ENCODE measurements at places on chromosomes 6 and 20. TPM values are rescaled to one million over a fixed set of nuclear protein-coding genes. Genes with fewer than 3 reads are reported as not detected.

GRCh38 chr6:34246563-34247391, 2.0 kb downstream of the SMIM29 start:
- DNase-seq = no peak

Gene DYNLT2
- 0.66 TPM for total RNA-seq

GRCh38 chr6:113115196-113115595, 741.9 kb upstream of the MARCKS start:
- DNase-seq = no peak

DNA sequence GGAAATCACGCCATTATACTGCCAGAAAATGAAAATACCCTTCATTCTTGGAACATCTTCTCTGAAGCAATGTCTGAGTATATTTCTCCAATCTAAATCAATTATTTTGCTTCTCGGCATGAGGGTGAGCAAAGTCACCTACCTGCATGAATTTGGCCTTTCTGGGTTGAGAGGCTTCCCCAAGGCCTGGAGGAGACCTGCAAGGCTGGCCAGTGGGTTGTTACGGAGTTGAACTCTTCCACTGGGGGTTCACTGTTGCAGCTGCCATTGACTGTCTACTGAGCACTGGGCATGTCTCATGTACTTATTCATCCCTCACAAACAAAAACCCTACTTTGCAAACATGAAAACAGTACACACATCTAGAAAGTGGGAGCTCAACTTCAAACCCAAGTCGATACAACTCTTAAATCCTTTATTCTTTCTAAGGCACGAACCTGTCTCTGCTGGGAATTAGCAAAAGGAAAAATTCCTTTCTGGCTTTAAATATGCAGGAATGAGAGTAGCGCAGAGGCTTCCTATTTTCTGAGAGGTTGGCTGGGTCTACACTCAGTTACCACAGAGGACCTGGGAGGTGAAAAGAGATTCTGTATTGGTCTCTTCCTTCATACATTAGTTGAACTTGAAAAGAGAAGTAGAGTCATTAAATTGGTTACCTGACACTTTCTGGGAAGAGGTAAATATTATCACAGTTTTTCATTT, 87.6 kb upstream of the SGK1 start:
- DNase-seq = no peak

Gene DAAM2
- total RNA-seq = 19.1 TPM

GRCh38 chr6:77620278-77620882, 32.5 kb upstream of the MEI4 start:
- no peak for DNase-seq

DNA sequence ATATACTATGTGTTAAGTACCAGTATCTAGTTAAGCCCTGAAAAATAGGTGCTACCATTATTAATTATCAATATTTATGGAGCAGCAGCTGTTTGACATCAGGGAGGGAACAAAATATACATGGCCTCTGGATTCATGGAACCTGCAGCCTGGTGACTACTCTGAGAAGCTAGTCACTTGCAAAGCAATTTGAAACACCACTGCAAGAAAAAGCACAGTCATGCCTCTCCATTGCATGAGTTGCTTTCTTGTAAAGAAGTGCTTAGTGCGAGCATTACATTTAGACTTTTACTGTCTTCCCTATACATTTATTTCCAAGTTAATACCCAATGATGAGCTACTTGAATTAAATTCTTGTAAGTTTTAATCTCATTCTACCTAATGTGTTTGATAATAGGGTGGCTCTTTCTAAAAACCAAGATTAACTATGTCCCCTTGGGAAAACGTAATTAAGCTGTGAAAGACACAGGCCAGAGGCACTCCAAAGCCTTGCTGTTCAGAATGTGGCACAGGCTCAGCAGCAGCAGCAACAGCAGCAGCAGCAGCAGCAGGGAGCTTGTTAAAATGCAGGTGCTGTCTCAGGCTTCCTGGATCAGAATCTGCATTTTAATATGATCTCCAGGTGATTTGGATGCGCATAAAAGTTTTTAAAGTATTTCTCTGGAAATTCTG, 83.6 kb downstream of the PFDN4 start:
- DNase-seq = no peak

DNA sequence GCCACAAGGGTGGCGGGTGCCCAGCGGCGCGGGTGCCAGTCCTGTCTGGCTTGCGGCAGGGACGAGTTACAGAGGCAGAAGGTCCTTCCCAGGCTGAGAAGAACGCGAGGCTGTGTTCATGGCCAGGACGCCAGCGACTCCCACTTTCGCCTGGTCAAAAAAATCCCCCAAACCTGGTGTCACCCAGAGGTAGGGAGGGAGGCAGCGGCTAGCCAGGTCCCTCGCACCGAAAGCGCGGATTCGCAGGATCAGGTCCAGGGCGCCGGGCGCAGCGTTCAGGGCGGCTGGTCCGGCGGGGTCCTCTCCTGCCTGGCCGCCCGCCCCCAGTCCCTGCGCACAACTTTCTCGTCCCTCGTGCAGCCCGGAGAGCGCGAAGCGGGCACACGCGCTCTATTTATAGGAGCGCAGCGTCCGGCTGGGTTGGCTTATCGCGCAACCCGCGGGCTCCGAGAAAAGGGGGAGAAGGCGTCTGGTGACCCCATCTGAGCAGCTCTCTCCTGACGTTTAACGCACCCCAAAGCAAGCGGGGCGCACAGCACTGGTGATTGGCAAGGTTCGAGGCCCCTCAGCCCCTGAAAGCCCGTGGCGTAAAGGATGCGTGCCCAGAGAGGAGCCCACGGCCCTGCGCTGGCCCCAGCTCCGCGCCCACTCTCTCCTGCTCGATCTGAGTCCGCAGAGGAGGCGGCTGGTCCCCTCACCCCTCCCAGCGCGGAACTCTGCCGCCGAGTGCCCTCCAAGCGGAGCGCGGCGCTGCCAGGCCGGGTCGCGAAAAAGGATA, 519 bp downstream of the CBLN4 start:
- no peak for DNase-seq

Gene SAMD10
- 5.6 TPM for total RNA-seq

DNA sequence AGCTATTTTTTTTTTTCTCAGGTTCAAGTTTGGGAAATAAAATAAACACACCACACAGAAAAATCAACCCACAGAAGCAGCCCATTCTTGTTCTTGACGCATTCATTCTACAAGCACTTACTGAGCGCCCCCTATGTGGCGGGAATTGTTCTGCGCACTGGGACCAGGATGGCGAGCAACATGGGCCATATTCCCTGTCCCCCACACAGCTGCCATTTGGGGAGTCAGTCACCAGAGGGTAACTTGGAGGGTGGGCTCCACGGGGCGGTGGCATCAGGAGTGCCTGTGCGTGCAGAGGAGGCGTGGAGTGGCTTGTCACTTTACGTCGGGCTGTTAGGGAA, 185.0 kb upstream of the PDE10A start:
- DNase-seq = no peak

- DNase-seq = no peak
Observed at GRCh38 chr6:82370788-82371187, 7.2 kb downstream of the TPBG start.

- DNase-seq = no peak
Observed at GRCh38 chr6:27605401-27606342, 132.8 kb upstream of the ZNF184 start.

DNA sequence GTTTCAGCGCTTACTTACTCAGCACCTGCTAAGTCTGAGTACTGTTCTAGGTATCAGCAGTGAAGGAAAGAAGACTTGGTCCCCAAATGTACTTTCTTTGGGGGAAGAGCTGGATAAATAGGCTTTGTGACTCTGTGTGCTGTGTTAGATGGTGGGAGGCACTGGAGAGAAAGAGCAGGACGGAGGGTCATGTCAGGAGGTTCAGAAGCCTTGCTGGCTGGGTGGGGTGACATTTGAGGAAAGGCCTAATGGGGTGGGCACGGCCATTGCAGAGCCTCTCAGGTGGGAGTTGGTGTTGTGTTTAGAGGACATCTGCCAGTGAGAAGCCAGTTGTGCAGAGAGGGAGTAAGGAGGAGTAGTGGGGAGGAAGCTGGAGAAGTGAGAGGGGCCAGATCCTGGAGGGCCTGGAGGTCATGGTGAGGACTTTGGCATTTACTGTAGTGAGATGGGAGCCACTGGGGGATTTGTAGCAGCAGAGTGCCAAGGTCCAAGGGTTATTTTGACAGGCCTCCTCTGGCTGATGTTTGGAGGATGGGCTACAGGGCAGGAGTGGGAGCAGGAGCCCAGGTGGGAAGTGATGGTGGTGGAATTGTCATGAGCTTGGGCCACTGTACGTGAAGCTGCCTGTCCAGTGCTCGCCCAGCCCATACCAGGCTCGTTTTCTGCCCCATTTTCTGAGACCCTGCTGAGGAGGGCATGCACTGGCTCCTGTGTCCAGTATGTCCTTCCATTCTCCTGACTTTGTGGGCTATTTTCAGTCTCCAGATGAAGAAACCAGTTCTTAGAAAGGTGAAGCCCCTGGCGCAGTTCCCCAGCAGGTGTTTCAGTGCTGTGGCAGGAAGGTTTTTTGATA, 886 bp downstream of the SDCBP2 start:
- no peak for DNase-seq
